ENCODE measurements at places on chromosomes 12 and 14.

DNA sequence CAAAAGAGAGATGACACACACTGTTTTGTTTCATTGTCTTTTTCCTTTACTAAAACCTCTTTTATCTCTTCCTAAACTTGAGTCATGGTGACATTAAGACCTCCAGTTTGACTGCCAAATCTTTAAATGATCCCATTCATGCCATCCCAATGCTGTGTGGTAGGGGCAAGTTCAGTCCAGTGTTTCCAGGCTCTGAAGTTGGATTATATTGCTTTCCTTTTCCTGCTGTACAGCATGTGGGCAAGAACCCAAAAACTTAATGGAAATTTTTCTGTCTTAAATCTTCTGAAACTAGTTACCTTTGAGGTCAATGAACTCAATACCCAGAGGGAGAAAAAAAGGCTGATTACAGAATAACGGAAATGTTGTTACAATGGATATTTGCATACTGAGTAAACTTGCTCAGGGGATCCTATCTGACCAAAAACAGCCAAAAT, 187.1 kb upstream of the FAR2 start:
- no peak for DNase-seq

- no peak for DNase-seq
These were observed 65.8 kb downstream of the DUSP6 start for GRCh38 chr12:89286501-89286900.

DNA sequence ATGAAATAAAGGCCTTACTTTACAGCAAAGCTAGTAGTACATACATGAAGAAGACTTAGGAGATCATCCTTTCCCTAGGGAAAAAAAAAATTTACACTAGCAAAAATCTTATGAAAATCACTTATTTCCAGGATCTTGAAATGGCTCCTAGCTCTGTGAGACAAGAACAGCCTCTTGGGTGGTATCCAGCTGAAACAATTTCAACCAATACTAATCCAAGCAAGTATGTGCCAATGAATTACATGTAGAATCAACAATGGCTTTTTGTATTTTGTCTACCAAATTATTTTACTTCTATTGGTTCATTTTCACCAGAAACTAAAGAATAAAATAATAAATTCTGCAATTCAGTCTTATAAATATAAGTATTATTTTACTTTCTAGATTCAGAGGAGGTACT, 2.7 kb upstream of the SLCO1A2 start:
- DNase-seq: no peak

GRCh38 chr14:100239211-100239839, 381 bp downstream of the YY1 start:
- DNase-seq: no peak

- peak; percentile 15 for DNase-seq
These were observed 1.4 kb upstream of the FOXN4 start for GRCh38 chr12:109310247-109311125.

- DNase-seq: no peak
These were observed 61.5 kb downstream of the TSPAN11 start for GRCh38 chr12:30988086-30988485.

- no peak for DNase-seq
These were observed 291.3 kb upstream of the ATP2B1 start for GRCh38 chr12:89999699-90000505.
